Activated CD4-positive, alpha-beta T cell treated with anti-CD3 and anti-CD28 coated beads, Interleukin-2, Interleukin-6, amounts not matched to agents 100 ng/mL and 50 ng/mL, durations not matched to agents 16 hours and 8 hours (primary cell): ENCODE measurements at places on chromosomes 1 and 21.

DNA sequence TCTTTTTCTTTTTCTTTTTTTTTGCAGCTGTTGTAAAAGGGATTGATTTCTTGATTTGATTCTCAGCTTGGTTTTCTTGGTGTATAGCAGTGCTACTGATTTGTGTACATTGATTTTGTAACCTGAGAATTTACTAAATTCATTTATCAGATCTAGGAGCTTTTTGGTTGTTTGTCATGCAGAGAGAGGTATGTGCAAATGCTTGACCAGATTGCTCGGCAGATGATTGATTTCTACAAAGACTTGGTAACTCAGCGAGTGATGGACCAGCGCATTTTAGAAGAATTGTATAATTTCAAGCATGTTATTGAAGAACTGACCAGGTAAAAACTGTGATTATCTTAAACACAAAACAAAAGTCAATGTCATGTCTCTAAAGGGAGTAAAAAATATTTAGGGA is 27.9 kb downstream of the AXDND1 start:
- DNase-seq = no peak

GRCh38 chr1:109191377-109191776 is 22.3 kb upstream of the SARS1 start:
- DNase-seq = no peak

DNA sequence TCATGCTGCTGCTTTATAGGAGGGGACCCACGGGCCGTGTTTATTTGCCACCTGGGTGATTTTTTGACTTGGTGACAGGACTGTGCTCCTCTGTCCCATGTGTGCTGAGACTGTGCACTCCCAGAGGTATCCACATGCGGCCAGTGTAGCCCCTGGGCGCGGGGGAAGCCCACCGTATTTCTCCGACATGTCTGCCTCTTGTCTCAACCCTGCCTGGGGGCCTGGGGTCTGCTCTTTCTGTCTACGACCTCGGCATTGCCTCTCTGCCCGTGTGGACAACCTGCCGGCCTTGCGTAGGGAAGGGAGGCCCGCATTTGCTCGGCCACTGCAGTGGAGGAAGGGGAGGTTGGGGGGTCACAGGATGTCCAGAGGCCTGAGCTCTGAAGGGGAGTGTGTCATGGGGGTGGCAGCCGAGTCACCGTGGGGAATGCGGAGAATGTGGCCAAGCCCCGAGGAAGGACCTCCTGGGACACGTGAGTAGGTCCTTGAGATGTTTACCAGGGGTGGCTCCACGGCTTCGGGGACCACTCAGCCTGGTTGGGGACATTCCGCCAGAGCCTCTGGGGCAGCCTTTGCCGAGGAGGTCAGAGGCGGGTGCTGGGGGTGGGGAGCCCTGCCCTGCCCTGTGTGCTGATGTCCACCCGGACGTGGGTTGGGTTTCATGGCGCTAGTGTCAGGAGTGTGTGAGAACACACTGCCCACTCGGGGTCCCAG is 11.0 kb downstream of the PRKCZ start:
- no peak for DNase-seq

DNA sequence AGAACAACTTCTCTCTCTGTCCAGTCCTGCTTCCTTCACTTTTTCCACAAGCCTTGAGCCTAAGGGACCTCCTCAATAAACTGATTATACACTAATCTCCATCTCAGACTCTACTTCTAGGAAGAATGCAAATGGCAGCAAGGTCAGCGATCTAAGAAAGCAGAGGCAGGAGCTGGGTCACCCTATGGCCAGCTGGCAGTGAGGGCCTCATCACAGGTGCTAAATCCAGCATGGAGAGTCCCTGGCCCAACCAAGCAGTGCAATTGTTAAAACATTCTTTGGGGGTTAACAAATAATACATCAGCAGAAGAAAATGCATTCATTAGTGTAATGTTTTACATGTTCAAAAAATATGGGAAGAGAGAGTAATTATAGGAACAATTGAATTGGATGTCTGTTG is 416.0 kb downstream of the SIPA1L2 start:
- DNase-seq = no peak

DNA sequence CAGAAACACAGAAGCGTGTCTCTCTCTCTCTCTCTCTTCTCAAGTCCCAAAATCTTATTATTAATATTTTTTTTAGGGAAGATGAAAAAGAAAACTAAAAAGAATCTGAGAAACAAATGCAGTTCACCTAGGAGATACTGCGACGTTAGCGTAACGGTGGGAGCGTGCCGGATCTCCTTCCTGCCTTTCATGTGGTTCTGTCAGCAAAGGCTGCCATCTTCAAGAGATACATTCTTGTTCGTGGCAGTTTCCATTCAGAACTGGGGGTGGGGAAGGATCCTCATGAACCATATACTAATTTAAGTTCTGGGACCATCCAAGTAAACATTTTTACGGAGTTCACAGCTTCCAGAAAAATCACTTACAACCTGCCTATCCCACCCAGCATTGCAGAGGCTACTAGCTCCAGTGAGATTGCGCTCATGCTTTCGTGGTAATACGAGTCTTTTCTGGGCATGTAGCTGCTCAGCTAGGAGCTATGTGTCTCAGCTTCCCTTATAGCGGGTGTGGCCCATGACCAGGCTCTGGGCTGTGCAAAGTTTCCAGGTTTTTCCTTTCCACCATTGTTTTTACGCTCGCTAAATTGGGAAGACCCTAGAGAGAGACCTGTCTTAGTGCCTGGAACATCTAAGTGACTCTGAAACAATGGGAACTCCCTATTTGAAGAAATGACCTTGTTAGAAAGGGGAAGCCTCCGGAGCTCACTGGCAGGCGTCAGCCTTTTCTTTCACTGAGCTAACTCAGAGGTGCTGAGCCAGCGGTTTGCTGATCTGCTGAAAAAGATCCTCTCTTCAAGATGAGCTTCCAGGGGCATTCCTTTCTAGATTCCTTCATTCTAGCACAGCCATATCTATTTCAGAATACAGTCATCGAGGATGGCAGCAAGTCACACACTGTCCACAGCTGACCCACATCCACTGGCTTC is 17.3 kb downstream of the SLAMF1 start:
- peak; percentile 74 for DNase-seq
